ENCODE measurements at places on chromosomes 7 and 10.

GRCh38 chr7:44305564-44306507 lies 19.6 kb downstream of the CAMK2B start:
- DNase-seq, result no peak

DNA sequence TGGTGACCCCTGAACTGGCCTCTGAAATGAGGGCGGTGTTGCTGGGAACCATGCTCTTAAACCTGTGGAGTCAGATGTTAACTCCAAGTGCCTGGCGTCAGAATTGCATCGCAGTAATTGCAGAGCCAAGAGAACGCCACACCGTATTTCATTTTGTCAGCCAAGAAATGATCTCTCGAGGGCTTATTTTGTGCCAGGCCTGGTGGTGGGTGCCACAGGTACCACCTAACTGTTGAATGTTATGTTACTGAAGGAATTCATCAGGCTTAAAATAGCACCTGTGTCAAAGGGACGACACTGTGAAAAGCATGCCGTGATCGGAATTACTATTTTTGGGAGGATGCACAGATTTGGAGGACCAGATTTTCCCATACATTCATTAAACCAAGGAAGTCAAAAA lies 51.9 kb upstream of the BAIAP2L1 start:
- no peak for DNase-seq

DNA sequence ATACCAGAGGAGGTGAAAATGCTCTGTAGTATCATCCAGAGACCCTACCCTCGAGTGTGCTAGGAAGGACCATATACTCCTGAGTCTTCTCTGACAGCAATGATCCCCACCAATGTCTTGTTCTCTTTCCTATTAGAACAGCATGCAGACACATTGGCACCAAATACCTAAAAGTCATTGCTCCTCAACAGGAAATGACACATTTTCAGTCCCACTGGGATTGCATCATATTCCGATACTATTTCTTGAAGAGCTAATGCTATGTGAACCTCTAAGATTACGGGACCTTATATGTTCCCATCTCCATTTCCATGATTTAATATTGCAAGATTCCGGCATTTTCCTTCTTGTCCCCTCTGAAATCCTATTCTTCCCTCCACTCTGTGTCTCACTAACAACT lies 177.4 kb downstream of the NRP1 start:
- no peak for DNase-seq

- DNase-seq, result no peak
Observed at GRCh38 chr7:99860281-99861127, 16.3 kb downstream of the OR2AE1 start.

- DNase-seq, result no peak
Observed at GRCh38 chr10:27911011-27911410, 87.9 kb downstream of the ODAD2 start.

DNA sequence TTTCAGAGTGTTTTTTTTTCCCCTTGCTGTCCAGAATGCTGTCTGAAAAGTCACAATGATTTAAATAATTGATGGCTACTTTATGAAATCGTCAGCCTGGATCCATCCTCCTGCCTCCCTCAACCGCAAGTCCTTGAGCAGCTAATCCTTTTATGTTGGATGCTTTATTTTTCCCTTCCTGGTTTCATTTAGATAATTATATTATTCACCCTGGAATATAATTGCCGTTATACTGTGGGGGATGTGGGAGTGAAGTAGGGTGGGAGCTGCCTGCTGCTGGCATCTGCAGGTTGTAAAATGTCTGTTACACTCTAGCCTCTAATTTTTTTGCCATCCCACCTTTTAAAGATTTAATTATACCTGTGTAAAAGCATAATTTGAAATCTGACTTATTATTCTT lies 290.5 kb upstream of the LRGUK start:
- DNase-seq, result no peak

- DNase-seq, result no peak
Observed at GRCh38 chr7:153951316-153951715, 100.9 kb upstream of the DPP6 start.

- DNase-seq, result no peak
Observed at GRCh38 chr10:56116684-56117083, 244.4 kb downstream of the ZWINT start.

DNA sequence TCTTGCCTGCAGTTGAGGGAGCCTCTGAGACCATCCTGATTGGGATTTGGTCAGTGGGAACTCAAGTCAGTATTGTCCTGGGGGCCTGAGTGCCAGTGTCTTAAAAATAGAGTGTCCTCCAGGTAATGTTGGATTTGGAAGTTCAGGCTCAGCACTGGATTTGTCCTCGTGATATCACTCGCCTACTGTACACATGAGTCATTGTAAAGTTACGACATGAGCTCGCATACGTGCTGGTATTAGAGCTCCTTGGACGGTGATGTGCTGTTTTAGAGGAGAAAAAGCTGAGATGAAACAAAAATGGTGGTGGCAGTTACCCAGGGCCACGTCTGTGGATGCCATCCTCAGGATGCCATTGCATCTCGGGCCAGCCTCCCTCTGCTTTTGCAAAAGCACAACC lies 78.2 kb downstream of the MGMT start:
- DNase-seq, result no peak

DNA sequence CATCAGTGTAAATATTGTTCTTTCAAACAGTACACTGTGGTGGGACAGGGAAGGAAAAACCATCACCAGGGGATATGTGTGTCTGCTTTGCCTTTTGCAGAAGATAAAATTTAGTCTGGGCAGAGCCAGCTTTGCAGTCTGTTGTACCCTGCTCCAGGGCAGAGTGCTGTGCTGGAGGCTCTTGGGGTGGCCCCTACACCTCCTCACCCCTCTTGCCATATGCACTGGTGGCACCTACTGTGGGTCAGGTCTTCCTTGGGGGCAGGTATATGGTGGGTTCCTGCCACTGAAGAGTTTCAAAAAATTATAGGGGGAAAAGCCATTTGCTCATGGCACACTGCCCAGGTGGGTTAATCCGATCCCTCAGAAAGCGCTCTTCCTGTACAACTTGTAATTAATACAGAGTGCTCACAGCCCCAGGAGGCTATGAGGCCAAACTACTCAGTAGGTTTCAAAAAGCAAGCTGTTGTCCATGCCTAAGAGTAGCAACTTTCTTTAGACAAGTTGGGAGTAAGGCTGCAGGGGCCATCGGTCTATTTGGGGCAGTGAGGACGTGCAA lies 112.7 kb upstream of the BMPER start:
- DNase-seq, result no peak

DNA sequence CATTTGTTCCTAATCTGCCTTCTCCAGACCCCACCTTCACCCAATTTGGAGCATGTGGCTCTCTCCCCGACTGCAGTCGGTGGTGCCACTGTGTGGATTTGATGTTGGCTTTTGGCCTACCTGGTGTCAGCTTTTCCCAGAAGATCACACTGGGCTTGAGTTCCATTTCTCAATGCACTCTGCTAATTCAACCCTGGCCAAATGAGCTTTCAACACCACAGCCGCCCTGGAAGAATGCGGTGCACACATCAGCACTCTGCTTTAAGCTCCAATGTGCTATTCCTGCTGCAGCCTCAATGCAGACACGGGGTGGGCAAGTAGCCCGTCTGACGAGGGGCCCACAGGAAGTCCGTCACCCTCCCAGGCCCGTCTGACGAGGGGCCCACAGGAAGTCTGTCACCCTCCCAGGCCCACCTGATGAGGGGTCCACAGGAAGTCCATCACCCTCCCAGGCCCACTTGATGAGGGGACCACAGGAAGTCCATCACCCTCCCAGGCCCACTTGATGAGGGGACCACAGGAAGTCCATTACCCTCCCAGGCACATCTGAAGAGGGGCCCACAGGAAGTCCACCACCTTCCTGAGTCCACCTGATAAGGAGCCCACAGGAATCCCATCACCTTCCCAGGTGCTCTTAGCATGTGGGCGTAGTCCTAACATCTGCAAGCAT lies 64.4 kb downstream of the ASB13 start:
- DNase-seq, result no peak

DNA sequence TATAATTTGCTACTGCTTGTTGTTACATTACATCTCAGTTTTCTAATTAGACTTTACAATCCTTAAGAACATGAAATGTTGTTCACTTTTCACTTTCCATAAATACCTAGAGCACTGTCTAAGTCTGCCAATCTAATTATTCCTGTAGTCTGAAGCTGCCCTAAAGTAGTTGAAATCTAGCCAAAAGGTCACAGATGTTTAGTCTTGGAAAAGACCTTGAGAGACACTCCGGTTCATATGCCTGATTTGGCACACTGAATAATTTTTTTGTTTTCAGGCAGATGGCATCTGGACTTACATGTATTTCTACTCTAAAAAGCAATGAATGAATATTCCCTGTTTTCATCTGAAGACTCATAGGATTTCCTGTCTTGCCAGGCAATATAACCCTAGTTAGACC lies 359.1 kb downstream of the ANKRD7 start:
- DNase-seq, result no peak

GRCh38 chr7:41637049-41637448 lies 65.8 kb downstream of the INHBA start:
- no peak for DNase-seq

- no peak for DNase-seq
Observed at GRCh38 chr7:75985518-75986146, 8.8 kb downstream of the TMEM120A start.

DNA sequence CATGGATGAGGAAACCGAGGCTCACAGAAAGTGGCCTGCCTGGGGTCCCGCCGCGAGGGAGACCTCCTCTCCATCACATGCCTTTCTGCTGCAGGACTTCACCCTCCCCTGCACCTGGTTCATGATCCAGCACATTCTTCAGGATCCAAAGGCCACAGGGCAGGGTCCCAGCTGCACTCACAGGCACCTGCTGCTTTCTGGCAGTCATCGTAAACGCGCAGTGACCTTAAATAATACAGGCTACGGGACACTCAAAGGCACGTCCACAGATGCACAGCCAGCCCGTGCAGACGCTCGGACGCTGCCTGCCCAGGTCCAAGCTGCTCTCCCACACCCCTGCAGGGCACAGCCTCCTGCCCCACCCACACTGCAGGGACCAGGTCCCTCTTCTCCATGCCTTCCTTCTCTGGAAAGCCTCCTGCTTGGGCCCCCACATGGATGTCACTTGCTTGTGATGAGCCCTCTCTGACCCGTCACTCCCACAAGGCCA lies 49.9 kb downstream of the CALML3 start:
- no peak for DNase-seq

DNA sequence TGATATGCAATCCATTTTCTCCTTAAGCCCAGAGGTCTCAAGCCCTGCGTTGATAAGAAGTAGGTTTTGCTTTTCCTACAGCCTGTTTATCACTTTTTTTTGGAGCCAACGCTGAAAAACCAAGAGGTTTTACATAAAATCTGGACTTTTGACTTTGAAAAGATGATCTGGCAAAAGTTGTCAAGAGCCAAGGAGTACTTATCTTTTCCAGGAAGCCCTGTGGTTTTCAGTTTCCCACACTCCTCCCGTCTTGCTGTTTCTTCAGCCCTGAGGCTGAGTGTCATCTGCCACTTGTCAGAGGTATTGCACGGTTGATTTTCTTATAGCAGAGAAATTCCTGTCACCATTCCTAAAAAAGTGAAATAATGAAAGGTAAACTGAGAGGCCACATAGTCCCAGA lies 108.7 kb downstream of the TYW1 start:
- no peak for DNase-seq

- no peak for DNase-seq
Observed at GRCh38 chr7:24504040-24504439, 69.2 kb upstream of the PALS2 start.

GRCh38 chr7:134435161-134435920 lies 23.6 kb downstream of the AKR1B1 start:
- DNase-seq, result no peak

GRCh38 chr10:113647812-113648211 lies 16.0 kb downstream of the NRAP start:
- DNase-seq, result no peak

Data from stimulated activated CD8-positive, alpha-beta memory T cell treated with anti-CD3 and anti-CD28 coated beads, Interleukin-12 subunit alpha, Interleukin-12 subunit beta, amount 100 ng/mL, for 1 hour (primary cell).